ENCODE measurements at places on chromosomes 2 and 18. TPM values are rescaled to one million over a fixed set of nuclear protein-coding genes. Genes with fewer than 3 reads are reported as not detected.

- DNase-seq: no peak
Observed at GRCh38 chr2:3838348-3838747, 135.0 kb downstream of the DCDC2C start.

DNA sequence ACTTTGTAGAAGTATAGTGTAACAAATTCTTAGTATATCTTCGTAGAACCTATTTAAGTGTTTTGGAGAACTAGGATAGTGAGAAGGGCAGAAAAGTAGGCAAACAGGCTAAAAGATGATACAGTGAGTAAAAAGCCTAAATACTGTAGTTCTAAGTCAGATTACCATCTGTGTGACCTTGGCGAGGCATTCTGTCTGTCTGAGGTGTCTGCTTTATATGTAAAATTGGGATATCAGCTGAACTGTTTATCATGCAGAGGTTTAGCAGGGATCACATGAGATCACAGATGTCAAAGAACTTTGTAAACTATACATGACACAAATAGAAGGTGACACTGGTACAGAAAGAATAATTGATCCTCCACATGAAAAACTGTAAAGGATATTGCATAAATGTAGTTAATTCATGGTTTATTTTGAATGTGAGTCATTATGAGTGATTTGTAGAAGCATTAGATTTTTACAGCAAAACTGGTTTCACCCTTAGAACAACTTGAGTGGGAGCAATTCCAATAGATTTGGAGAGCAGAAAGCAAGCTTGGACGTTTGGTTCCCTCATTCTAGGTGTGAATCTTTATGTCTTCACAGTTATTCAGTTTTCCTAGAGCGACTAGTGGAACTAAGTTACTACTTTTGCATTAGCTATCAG, 41.9 kb downstream of the TAF1B start:
- DNase-seq: no peak

The VIT gene
- total RNA-seq: 9.1 TPM

The RIT2 gene
- total RNA-seq: not detected

DNA sequence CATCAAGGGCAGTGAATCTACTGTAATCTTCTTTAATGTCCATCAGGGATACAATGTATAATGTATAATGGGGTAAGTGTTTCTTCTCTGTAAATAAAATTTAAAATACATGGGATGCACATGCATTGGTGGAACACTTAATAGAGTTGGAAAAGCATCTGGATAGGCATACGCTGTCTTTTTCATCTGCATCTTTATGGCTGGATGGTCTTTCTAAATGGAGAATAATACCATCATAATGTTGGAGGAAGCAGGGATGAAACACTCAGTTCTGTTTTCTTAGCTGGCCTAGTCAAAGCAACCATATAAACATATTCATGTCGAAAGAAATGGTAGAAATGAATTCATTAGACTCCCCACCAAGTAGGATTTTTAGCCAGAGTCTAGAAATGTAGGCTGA, 202.8 kb downstream of the CDCA7 start:
- DNase-seq: no peak

- DNase-seq: no peak
Observed at GRCh38 chr18:48993586-48993985, 42.8 kb upstream of the SMAD7 start.

DNA sequence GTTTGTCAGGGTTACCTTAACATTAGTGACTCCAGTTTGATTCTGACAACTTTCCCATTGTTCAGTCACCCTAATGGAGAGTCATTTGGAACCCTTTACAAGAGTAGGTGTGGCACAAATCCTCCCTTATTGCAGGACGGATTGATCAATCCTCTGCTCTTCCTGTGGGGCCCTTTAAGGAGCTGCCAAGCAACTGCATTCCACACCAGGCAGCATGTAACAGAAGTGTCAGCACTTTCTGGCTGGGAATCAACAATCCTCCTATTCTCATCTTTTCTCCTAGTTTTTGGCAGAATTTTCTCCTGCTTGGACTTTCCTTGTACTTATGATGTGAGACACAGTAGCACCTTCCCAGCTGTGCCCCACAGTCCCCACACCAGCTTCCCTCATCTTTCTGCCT, 177.8 kb downstream of the ST6GAL2 start:
- DNase-seq: no peak

DNA sequence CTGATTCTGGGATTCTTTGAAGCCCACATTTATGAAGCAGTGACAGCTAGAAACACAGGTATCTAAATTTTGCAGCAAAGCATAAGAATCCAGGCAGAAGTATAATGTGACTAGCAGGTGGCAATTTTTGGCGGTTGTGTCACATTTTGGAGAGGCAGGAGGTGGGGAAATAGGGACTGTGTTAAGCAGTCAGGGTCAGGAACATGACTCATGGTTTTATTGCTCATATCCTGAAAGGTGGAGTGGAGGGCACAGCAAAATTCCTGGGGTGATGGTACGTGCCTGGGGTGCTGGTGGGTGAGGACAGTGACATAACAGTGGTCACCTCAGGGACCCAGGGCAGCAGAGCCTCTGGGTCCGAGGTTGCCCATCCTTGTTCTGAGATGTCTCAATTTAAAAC, 63.5 kb upstream of the TTN start:
- no peak for DNase-seq

The THSD7B gene
- total RNA-seq: 0.34 TPM

GRCh38 chr2:43898134-43898837, 59.5 kb downstream of the ABCG8 start:
- no peak for DNase-seq

GRCh38 chr2:174211954-174212353, 36.4 kb downstream of the OLA1 start:
- DNase-seq: no peak

- no peak for DNase-seq
Observed at GRCh38 chr2:233801357-233802131, 23.4 kb downstream of the MROH2A start.

DNA sequence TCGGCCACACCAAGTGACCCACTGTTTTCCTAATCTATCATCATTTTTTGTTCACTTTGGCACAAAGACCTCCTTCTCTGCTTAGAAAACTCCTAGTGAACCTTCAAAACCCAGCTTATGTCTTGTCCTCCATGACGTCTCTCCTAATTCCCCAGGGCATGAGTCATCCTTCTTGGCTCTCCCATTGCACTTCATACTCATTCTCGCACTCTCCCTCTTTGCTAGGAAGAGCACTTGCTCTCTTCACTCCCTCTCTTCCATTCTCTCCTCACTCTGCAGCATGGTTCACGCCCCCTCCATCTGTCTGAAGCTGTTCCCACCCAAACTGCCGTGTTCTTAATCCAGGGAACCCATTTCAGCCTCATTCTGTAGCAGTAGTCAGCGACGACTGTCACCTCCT, 103.9 kb downstream of the MRO start:
- DNase-seq: no peak

- DNase-seq: no peak
Observed at GRCh38 chr18:56248610-56249235, 389.7 kb downstream of the TXNL1 start.

The GALNT13 gene
- total RNA-seq: 0.97 TPM

The IER3IP1 gene
- total RNA-seq: 7.9 TPM

DNA sequence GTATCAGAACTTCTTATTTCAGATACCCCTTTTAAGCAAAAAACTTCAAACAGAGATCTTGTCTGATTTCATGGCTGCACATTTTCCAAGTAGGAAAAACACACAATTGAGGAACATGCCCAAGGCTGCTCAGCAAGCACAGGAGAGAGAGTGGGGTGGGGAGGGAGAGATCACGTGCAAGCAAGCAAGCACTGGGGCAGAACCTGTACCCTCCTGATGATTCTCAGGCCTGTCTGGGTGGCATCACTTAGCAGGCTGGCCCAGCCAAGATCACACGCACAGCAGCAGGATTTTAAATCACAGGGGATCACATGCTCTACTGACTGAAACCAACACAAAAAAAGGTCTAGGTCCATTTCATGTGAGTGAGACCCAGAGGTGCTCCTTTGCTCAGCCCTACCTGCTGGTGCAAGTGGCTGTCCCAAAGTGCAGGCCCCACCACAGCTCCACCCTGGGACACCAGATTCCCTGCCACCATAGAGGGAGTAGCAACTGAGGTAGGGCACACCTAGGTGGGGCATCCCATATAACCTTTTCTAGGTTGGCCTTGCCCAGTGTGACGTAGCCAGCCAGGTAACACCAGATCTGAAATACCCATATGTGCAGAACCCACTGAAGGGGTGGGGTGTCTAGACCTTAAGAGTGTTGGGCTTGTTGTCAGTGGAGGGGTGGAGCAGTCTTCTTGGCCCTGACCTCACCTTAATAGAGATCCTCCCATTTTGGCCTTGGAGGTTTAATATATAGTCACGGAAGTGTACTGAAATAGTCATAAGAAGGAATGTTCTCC, 1.8 kb upstream of the LYPD6B start:
- no peak for DNase-seq

The ALPI gene
- not detected for total RNA-seq

The IL36RN gene
- 42.7 TPM for total RNA-seq

The DYNAP gene
- not detected for total RNA-seq

DNA sequence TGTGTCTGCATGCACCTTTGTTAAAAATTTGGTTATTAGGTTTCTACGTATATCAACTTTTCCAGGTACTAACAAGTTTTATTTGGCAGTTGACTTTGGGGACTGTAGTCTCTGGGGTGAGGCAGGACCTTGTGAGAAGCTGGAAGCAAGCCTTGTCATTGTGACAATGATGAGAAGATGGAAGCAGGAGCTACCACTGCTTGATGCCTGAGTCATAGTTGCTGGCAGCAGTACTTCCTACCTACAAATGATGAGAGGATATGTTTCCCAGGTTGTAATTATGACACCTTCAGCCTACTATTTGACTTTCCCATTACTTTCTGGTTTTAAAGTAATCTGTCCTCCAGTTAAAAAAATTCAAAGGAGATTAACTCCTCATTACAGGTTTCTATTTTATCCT, 516.3 kb downstream of the NRXN1 start:
- DNase-seq: no peak

The CFAP53 gene
- not detected for total RNA-seq

- DNase-seq: no peak
Observed at GRCh38 chr18:23588836-23589560, 2.7 kb upstream of the NPC1 start.

DNA sequence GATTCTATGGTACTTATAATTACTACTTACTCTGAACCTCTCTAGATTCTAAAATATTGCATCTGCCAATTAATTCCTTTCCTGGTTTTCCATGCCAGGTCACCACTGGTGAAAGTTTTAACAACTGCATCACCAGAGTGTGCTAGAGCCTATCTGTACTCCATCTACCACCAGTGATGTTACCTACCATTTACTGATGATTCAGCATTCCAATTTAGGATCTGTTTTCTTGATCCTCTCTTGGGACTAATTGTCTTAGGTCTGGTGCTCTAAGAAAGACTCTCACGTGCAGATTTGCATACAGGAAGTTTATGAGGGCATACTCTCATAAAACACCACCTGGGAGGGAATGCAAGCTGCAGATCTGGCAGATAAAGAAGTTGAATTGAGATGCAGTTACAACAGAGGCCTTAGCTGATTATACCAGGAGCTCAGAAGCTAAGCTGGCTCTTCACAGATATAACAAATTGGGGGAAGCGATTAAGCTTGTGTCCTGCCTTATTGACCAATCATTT, 347.6 kb upstream of the VRK2 start:
- DNase-seq: no peak

The RAB10 gene
- 145 TPM for total RNA-seq

DNA sequence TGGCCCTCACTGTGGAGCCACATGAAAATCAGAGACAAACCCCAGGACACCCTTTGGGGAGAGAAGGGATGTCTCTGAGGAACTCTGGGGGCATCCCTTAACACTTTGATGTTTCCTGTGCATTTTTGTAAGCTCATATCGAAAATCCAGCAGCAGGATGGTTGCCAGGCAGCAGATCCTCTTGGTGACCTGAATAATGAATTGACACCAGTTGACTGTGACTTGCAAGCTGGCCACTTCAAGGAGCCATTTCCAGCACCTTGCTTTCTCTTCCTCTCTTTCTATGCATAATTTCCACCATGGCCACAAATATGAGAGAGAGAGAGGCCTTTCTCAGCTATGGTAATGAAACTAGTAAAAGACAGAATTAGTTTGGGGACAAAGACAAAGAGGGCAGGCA, 91.7 kb downstream of the NRP2 start:
- no peak for DNase-seq

The CHRND gene
- total RNA-seq: not detected

The ACMSD gene
- total RNA-seq: 0.56 TPM

The GPAT2 gene
- 1.5 TPM for total RNA-seq

- DNase-seq: no peak
Observed at GRCh38 chr2:237572742-237573101, 6.3 kb downstream of the PRLH start.

- DNase-seq: peak; percentile 57
Observed at GRCh38 chr2:20612925-20613916, 37.7 kb downstream of the HS1BP3 start.

- DNase-seq: no peak
Observed at GRCh38 chr18:58829263-58829662, 35.4 kb upstream of the ZNF532 start.

The SCYGR4 gene
- 7.2 TPM for total RNA-seq

The KCNG2 gene
- total RNA-seq: not detected

GRCh38 chr2:172702451-172702850, 33.2 kb upstream of the RAPGEF4 start:
- DNase-seq: no peak

GRCh38 chr2:108943751-108944150, 45.3 kb downstream of the EDAR start:
- DNase-seq: no peak

- no peak for DNase-seq
Observed at GRCh38 chr2:215929602-215930335, 83.6 kb downstream of the MREG start.
